Stimulated activated CD4-positive, alpha-beta T cell treated with anti-CD3 and anti-CD28 coated beads, Interleukin-12 subunit alpha, Interleukin-12 subunit beta, amount 100 ng/mL, for 48 hours (primary cell): ENCODE measurements at places on chromosomes 2 and 18.

DNA sequence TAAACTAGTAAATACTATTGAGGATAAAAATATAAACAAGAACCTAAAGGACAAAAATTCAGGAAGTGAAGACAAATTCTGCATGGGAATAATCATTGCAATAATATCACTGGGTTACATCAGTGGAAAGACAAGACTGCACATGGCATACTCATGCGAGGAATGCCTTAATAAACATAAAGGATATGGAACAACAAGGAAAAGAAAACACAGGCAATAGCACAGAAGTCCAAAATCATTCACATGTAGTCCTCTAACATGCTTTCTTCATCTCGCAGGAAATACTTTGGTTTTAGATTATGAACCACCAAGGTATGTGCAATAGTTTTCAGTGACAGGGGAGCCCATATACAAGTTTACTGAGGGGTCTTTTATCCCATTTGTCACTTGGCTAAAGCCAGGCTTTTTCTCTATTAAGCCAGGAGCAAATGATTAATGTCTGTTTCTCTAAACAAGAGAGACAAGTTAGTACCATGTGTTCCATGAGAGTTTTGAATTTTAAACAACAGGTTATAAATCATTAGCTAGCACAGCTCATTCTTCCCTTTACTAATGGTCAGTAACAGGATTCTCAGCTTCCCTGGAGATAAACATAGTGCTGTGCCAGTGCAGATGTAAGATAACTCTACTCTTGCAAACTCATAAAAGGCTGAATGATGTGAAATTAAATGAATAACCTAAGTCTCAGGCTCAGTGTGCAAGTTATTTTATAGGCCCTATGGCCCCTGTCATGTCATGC lies 353.6 kb upstream of the FSIP2 start:
- DNase-seq = no peak

DNA sequence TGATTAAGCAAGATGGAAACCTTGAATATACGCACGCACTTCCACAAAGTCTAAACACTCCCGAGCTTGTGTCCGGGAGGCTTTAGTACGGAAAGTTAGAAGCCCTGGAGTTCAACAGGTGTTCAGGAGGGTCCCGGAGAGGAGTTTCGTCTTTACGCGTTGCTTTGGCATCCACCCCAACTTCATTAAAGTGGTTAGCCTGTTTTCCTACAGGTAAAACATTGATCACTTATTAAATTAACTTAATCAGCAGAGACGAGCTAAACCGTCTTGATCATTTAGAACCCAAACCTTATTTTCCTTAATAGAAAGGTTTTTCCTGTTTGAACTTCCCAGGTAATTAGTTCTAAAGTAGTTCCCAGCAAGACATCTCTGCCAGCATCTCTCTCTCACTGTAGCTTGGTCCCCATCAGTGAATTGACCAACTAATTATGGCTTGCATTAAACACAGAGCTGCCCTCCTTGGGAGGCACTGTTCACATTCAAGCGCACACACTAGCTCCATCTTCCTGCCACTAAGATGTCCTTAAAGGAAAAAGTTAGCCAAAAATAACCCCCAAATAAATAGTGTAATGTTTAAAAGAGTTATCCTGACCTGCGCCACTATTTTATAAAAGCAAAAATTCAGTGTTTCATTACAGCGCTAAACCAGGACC lies 1.4 kb downstream of the NPAS2 start:
- no peak for DNase-seq

DNA sequence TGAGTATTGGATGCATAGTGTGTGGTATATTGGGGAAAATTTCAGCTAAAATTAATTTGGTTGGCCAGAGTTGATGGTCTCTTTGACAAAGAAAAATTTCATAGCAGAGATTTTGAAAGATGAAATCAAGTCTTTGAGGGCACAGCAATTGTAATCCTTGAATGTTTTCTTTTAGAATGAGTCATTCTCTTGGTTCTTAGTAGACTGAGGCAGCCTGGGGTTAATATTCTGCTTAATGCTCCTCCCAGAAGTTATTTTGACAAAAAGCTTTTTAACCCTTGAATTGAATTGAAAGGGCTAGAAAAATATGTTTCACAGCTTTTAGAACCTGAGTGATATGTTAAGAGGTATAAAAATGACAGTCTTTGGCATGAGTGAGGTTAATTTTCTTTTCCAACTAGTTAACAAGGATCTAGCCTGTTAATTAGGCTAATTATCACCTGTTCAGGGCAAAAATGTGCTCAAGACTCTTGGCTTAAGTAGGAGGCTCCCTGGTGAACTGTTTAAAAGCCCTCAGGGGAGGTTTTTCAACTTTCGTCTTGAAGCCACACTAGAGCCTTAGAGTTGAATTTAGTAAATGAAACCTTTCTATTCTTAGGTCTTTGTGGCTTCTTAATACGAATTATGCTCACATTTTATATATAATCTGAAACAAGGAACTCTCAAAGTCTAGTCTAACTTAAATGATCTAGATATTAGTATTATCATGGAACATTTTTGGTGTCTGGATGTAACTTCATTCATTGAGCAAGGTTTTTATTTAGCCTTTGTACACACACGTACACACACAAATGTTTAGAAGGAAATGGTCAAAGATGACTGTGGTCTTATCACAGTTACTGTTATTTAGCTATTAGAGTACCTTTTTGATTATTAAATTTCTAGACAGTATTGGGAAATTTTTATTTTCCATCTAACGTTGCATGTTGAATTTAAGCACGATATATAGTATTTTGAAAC lies 272.5 kb downstream of the ZNF407 start:
- DNase-seq = no peak

DNA sequence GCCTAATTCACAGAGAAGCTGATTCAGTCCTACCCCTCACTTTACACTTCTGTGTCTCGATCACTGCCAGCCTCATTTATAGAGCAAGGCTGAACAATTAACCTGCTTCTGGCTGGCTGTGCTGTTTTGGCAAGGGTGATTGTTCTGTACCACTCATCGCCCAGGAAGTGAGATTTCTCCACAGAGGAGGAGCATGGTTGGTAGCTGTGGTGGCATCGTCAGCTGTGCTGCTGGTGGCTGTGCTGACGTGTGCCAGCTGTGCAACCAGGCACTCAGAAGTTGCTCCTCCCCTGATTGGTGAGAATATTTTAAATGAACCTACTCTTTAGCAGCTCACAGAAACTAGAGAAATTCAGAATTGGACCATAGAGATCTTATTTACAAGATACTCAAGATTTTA lies 158.3 kb downstream of the EML6 start:
- no peak for DNase-seq

DNA sequence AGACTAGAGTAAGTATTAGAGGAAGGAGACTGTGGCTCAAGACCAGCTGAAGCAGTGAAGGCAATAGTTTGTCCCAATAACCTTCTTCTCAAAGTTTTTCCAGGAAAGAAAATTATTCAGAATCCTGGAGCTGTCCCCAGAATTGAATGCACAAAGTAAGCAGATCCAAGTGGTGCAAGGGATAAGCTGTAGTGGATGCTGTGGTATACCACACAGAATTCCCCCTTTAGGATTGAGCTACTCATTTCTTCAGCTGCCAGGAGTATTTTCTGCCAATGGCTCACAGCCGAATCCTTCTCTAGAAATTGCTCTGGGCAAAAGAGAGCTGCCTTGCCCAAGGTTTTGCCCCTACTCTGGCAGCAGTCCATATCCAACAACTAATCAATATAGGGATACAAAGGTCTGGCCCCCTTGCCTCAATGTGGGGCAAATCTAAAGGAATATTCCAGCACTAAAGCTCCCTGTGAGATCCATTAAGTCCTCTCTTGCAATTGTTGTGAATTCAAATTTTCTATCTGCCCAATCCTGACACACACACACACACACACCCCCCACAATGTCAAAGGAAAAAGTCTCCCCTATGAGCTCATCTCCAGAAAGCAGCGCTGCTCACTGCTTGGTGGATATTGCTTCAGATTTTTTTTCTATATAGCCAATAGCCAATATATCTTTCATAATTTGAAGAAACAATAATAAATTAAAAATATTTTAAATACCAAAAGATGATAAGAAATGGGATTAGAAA lies 18.4 kb upstream of the TCF7L1 start:
- DNase-seq = no peak

GRCh38 chr2:195363496-195363895 lies 293.5 kb upstream of the SLC39A10 start:
- DNase-seq = no peak

DNA sequence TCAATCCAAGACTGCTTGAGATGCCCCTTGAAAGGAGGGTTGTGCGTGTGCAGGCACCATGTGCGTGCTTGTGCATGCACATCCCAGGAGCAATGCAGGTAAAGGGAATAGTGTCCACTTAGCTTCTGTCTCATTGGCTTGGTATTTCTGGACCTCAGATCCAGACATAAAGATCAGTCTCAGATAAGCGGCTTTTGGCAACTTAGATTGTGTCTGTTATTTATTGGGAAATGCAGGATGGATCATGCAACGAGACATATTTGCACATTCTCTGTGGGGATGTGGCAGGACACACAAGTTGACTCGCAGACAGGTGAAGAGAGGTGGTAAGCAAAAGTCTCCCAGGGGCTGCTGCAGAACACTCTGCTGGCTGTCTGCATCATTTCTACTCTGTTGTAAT lies 67.9 kb downstream of the SETBP1 start:
- DNase-seq = no peak

DNA sequence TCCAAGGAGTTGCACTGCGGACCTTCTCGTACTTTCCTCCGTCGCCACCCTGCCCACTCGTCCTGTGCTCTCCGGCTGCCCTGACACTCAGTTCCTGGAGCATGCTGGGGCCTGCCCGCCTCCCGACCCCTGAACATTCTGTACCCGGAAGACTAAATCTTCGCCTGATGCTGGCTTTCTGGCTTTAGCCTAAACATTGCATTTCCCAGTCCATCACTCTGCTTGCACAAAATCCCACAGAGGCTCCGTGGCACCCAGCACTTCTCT lies 550 bp upstream of the SFXN5 start:
- DNase-seq = no peak

DNA sequence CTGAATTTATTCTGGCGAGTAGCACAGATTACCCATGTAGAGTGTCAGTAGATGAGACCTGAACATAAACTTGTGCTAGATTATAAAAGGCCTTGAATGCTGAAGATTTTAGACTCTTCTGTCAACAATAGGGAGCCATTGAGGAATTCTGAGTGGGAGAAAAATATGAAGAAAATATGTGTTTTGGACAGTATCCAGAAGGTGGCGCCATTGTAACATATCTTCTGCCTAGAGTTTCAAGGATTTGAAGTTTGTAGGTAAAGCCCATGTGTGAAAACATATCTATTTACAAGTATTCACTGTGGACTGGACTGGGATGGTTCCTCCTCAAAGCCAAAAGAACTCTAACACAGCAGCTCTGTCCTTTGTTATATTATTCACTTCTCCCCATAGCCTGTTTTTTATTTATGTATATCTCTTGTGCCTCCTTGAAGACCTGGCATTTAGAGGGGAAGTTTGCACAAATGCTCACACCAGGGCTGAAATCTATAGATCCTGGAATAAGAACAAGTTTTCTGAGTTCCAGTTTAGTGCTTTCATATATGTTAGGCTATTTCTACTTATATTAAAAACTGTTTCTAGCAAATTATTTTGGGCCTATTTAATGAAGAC lies 124.9 kb downstream of the RDH14 start:
- DNase-seq = no peak

DNA sequence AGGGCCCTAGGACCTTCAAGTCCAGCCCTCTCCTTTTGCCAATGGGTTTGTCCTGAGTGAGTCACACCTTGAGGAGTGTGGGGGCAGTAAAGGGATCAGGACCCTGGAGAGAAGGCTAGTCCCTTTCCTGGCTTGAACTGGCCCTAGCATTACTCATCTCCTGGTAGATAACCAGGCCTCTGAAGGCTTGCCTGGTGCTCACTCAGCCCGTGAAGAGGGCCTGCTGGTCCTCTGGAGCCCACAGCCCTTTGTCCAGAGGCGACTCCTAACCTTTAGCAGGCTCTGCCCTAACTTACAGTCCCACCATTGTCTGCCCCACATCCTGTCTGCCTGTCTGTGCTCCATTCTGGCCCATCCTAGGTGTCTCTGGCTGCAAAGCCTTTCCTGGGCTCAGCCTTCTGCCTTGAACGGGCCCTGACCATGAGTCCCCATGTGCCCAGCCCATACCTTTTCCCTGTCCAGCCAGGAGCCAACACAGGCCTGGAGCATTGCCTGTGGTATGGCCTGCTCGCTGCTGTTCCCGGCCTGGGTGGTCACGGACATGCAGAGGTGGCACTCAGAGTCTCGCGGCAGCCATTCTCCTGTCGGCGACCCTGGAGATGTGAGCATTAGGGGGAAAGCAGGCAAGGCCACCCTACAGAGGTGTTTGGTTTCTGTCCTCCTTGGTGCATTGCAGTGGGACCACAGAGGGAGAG lies 5.0 kb downstream of the SFTPB start:
- DNase-seq = no peak

DNA sequence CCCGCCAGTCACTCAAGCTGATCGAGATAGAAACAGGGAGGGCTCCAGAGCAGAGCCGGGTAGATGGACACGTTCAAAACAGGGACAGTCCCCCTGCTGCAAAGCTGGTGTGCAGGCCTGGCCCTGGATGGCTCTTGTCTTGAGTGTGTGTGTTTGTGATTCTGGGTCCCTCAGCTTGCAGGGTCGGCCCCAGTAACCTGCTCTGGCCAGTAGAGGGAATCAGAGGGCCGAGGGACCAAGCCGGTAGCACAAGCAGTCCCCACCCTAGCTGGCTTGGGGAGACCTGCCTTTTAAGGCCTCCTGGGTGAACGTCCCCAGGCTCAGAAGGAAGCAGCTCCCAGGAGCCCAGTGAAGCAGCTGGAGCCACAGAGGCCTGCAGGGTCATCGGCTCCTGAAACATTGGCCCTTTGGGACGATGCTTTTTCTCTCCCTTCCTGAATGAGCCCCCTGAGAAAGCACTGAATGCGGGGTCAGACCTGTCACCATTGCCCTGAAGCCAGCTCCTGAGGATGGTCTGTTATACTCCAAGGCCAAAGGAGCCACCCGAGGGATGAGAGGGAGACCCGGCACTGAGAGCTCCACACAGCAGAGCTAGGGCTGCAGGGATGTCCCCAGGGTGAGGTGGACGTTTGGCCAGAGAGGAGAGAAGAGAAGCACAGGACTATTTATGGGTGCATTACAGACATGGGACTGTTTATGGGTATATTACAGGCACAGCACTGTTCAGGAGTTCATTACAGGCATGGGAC lies 15.4 kb upstream of the MLPH start:
- peak; percentile 31 for DNase-seq

DNA sequence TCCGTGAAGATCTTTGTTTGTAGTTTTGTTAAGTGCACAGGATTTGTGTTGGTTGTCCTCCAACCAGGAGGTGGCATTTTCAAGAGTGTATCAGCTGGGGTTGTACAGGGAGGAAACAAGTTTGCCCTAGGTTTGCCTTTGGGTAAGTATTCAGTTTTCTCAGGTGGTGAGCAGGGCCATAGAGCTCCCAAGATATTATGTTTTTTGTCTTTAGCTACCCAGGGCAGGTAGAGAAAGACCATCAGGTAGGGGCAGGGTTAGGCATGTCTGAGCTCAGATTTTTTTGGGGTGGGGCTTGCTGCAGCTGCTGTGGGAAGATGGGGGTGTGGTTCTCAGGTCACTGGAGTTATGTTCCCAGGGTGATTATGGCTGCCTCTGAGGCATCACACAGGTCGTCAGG lies 191.6 kb downstream of the DCDC2C start:
- no peak for DNase-seq

- DNase-seq = no peak
Measured at GRCh38 chr2:168583710-168584521, 127.8 kb downstream of the CERS6 start.
